ENCODE measurements at places on chromosomes 5 and 9.

GRCh38 chr5:89246252-89246651 is 363.3 kb upstream of the MEF2C start:
- DNase-seq, result no peak

DNA sequence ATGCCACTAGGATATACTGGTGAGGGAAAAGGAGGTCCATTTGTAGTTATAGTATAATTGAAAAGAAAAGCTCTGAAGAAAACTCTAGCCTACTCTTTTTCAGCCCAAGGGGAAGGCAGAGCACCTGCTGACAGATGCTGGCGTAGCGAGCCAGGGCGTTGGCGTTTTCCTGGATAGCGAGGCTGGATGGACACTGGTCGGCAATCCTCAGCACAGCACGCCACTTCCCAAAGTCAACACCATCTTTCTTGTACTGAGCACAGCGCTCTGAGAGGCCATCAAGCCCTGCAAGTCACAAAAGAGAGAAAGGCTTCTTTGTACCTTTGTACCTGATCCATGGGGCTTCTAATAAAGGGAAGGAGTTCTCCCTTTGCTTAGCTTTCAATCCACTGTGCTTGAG is 8.2 kb downstream of the ALDOB start:
- no peak for DNase-seq

DNA sequence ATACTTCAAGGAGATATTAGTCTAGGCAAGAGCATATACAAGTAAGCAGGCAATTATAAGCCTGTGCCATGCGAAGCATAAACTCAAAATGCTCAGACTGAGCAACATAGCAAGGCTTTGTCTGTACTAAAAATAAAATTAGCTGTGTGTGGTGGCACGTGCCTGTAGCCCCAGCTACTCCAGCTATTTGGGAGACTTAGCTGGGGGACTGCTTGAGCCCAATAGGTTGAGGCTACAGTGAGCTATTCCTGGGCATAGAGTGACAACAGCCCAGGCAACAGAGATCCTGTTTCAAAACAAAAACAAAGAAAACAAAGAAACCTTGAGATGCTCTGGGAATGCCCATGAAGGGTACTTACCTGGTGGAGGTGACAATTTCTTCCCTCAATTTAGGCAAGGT is 130.5 kb upstream of the ZNF608 start:
- DNase-seq, result no peak

DNA sequence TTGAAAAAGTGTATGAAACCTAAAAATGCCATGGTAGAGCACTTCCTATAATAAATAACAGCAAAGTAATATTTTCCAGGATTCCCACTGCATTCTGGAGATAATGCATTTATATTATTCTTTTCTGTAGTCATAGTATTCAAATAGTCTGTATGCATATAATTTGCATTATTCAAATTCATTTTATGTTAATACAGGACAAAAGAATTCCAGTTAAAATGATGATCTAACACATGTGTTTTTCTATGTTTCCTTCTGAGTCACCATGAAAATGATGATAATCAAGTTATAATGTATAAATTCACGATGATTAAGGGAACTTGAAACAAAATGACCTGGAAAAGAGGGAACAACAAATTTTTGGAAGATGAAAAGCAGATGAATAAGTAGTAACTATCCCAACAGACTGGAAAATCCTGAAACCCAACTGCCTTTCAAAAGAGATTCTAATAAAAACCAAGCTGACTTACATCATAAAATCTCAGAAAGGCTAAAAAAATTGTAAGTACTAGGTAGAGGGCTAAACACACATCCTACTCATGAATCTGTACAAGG is 358.6 kb upstream of the PAPPA start:
- DNase-seq, result no peak

- DNase-seq, result no peak
These were observed 53.2 kb downstream of the GNA14 start for GRCh38 chr9:77594963-77595362.

All from HL-60 (cell line).